T-helper 22 cell (primary cell): ENCODE measurements at places on chromosomes 5 and 9.

- no peak for DNase-seq
Observed at GRCh38 chr5:179269781-179270543, 75.3 kb downstream of the ADAMTS2 start.

DNA sequence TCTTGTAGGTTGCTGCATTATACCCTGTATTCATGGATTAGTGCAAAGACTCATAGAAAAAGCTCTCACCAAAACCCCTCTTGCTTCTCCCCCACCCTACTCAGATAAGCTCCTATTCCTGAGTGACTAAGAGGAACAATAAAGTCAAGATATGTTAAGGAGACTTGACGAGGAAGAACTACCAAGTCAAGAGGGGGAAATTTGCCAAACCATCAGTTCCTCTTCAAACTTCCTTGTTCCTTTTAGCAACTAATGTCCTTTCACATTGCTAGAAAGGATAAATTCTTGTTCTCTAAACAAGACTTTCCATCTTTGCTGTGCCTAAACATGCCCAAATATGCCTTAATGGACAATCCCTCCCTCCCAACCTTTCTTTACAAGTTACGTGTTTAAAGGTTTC is 27.0 kb downstream of the CNOT8 start:
- no peak for DNase-seq

GRCh38 chr9:19511694-19512093 is 102.9 kb downstream of the ACER2 start:
- no peak for DNase-seq

DNA sequence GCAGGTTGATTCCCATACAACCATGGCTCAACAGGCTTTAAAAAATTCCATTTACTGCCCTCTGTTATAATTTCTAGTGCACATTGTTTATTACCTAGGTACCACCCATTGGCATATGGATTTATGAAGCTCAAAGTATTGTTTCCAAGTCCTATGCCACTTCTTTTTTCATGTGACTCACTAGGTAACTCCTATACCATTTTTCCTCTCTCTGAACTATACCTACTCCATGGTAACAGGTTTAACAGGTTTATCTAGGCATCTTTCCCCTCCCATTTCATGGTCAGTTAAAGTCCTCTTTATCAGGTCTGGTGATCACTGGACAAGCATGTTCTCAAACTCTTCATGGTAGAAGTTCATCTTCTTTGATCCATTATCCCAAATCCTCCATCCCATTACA is 49.6 kb upstream of the ABCA1 start:
- DNase-seq, result no peak

- DNase-seq, result no peak
Observed at GRCh38 chr9:70403166-70403565, 11.3 kb downstream of the KLF9 start.

GRCh38 chr9:96413302-96414221 is 4.6 kb downstream of the ZNF367 start:
- DNase-seq, result no peak

DNA sequence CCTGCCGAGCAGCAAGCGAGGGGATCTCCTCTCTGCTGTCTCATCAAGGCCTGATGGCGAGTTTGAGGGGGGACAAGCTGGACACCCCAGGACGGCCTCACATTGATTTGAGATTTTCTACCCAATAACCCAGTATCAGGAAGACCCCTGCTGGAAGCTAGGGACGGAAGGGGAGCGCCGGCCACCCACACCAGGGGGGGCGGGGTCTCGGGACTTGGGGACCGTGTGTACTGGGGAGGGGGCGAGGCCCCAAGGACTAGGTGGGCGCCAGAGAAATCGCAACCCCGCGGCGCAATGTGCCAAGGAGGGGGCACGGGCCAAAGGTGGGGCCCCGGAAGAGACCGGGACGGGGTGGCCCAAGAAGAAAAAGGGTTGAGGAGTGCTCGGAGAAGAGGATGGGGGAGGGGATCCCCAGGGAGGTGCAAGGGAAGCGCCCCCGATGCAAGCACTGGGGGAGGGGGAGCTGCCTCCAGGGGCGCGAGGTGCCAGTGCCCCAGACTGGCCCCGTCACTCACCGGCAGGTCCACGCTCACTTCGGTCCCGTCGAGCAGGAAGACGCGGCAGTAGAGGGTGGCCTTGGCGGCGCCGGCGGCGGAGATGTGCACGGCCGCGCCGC is 1.1 kb downstream of the EPB41L4B start:
- no peak for DNase-seq

- peak; percentile 53 for DNase-seq
Observed at GRCh38 chr9:83706676-83707517, 861 bp downstream of the UBQLN1 start.

GRCh38 chr5:53422539-53422938 is 57.9 kb upstream of the FST start:
- no peak for DNase-seq

- no peak for DNase-seq
Observed at GRCh38 chr5:94240993-94241651, 377.3 kb downstream of the KIAA0825 start.

DNA sequence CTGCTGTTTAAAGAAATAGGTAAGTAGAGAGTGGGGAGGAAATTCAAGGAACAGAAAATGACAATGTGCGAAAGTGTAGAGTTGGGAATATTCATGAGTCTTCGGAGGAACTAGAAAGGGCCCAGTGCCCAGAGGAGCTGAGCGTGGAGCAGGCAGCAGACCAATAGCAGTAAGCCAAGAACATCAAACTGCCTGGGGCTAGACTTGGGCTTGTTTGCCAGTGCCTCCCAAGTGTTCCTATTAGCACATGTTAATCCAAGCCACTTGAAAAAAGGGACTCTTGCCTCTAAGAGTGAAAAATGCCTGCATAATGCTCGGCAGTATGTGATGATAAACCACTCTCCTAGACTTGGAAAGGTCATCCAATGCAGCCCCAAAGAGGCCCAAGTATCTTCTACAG is 1.2 kb upstream of the TAL2 start:
- no peak for DNase-seq

DNA sequence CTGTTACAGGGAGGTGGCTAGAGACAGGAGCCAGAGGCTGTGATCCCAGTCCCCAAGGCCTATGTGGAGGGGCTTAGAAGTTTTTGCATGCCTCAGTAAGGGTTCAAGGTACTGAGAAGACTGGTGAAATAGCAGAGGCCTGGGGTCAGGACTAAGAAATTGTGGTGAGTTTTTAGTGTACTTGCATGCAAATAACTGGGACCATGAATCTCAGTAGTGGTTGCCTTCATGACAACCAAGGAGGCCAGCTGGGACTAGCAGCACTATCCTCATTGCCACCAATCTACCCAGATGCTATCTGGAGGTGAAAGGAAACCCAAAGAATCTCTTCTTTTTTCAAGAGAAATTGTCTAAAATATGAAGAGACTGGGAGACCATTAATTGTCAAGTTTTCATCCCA is 395.1 kb downstream of the CETN3 start:
- no peak for DNase-seq

DNA sequence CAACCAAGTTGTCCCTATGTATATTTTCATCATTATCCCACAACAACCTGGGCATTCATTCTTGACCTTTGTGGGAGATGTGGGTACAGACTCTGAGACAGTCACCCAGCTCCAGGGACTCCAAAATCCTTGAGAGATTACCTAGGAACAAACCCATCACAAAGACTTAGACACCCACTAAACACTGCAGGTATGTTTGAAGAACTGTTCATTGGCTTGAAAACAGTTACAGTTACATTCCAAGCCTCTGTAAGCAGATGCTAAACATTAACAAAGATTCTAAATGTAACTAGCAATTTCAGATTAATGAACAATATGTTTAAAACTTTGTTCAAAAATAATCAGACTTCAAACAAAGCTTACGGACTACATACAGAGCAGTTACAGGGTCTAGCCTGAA is 24.7 kb downstream of the DEPDC1B start:
- DNase-seq, result no peak

DNA sequence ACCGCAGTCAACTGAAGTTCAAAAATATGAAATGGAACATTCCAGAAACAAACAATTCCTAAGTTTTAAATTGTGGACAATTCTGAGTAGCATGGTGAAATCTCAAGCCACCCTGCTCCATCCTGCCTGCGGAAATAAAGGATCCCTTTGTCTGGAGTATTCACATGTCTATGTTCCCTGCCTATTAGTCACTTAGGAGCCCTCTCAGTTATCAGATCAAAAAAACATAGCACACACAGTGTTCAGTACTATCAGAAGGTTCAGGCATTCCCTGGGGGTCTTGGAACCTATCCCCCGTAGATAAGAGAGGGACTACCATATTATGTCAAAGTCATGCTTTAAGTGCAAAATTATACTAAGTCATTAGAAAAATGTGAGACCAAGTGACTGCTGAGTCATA is 300.8 kb downstream of the SEMA5A start:
- no peak for DNase-seq

- DNase-seq, result no peak
Observed at GRCh38 chr5:149282027-149282965, 10.6 kb downstream of the AFAP1L1 start.

- no peak for DNase-seq
Observed at GRCh38 chr9:135228345-135228982, 141.0 kb downstream of the OLFM1 start.

DNA sequence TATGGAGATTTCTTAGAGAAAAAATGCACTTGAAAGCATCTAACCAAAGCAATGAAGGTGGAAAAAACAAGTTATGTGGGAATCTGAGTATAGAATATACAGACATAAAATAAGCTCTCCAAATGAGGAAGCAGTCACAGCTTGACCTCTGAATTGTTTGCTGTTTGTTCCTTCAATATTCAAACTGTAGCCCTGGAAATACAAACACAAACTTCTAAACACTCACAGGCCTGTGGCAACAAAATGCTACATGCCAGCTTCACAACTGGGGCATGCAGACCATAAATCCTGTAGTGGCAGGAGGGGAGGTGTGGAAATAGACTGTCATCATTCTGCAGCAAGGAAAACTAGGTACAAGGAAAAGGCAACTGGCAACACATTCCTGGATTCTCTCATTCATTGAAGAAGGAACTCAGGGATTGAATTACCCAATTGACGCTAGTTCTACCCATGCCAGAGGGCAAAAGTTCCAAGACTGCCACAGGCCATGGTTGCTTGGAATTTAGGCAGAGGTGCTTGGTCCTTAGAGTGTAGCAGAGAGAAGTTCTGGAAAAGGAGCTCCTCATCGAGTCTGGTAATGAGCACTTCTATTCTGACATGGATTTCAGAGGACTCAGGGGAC is 349.6 kb downstream of the PDE4D start:
- DNase-seq, result no peak

- DNase-seq, result no peak
Observed at GRCh38 chr5:89421035-89421434, 538.1 kb upstream of the MEF2C start.

DNA sequence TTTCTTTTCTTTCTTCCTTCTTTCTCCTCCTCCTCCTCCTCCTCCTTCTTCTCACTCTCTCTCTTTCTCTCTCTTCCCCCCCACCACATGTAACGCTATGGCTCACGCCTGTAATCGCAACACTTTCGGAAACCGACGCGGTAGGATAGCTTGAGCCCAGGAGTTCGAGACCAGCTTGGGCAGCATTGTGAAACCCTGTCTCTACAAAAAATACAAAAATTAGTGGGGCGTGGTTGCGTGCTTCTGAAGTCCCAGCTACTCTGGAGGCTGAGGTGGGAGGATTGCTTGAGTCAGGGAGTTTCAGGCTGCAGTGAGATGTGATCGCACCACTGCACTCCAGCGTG is 736 bp upstream of the GLDC start:
- DNase-seq, result no peak

GRCh38 chr9:94622087-94622800 is 17.1 kb downstream of the FBP1 start:
- no peak for DNase-seq

GRCh38 chr9:108642871-108643270 is 212.9 kb downstream of the ACTL7B start:
- DNase-seq, result no peak

GRCh38 chr5:171984748-171985419 is 21.6 kb downstream of the FBXW11 start:
- no peak for DNase-seq

- no peak for DNase-seq
Observed at GRCh38 chr9:113775749-113776148, 100.4 kb upstream of the ZNF618 start.

DNA sequence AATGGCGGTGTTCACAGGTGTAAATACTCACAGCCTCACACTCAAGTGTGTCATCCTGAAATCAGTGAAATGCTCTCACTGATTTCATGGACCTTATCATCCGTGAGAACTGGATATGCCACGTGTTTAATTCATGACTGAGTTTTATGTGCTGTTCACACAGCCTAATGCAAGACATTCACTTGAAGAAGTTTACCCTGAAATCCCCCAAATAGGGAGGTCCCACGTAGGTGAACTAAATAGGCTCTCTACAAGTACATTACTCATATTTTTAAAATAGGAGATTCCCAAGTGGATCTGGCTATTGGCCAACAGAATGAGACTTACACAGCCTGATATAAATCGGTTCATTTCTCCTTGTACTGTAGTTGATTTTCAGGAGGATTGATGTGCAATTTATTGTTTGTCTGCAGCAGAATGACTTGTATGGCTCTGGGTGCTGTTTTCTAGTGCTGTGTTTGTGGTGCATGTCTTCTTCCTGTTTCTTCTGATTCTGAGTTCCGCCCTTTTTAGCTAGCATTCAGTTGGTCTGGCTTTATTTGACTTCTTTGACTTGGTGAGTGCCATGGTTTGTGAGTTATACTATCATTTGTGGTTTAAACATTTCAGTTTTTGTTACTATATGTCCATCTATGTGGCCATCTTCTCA is 25.1 kb downstream of the TRIO start:
- DNase-seq, result no peak

DNA sequence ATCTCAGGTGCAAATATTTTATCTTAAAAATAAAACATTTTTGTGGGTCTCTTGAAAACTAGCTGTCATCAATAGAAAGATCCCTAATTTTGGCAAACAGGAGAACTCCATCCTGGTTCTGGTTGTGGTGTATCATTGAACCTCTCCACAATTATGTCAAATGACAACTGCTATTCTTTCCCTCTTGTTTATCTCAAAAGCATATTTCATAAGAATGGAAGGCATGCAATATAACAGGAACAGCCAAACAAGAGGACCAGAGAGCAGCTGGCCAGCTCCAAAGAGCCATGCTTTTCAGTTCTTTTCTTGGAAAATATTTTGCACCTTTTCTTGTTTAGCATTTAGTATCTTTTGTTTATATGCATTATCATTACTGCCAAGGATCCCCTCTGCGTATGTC is 125.4 kb downstream of the ADAMTS6 start:
- no peak for DNase-seq

DNA sequence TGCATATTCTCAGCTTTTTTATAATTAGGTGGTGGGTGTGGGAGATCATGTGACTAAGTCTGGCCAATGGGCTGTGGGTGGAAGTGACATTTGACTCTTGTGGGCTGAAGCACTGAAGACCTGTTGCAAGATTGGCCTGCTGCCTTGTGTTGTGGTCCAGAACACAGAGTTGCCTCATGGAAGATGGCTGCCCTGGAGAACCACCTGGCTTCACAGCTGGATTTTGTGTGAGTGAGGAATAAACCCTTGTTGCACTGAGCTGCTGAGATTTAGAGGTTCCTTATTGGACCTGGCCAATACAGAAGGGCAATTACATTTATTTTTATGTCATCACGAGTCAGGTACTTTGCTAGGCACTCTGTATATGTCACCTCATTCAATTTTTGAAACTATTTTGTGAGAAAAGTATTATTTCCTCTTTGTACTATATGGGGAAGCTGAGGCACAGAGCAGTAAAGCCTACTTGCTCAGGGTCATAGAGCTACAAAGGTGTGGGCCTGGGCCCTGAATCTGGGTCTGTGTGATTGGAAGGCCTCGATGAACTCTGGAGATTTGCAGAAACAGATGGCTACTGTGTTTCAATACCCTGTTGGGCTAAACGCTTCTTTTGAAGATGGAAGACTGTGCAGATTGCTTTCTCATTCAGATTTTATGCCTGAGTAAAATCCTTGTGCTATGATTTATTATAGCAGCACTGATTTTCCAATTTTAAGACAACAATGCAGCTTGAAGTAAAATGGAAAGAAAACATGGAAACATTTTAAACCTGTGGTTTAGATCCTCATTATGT is 71.2 kb upstream of the TBC1D2 start:
- no peak for DNase-seq
